ENCODE measurements at places on chromosomes 3 and 15.

DNA sequence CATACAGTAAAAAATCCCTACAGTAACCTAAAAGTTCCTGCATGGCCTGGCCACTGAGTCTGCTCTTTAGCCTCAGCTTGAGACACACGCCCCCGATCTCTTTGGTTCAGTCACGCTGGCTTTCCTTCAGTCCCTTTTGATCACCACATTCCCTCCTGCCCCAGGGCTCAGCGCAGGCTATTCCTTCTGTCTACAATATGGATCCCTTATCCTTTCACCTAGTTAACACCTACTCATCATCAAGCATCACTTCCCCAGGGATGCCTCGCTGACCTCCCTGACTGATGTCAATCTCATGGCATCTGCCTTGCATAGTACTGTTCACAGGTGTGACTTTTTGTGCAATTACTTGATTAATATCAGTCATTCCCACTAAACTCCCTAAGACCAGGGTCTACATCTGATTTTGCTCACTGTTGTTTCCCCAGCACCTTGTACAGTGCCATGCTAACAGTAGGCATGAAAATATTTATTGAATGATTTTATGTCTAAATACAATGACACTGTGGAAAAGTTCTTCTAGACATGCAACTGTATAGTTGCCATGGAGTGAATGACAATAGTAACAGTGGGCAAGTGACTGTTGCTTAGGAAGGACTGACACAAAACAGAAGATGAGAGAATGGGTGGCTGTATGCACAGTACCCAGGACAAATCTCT lies at the start of gene SNTN:
TSS of gene SNTN (plus strand) at position 610 of the 660 bp plus-strand sequence. CDS start at position 623, 13 bp downstream.
- DNase-seq, result no peak

DNA sequence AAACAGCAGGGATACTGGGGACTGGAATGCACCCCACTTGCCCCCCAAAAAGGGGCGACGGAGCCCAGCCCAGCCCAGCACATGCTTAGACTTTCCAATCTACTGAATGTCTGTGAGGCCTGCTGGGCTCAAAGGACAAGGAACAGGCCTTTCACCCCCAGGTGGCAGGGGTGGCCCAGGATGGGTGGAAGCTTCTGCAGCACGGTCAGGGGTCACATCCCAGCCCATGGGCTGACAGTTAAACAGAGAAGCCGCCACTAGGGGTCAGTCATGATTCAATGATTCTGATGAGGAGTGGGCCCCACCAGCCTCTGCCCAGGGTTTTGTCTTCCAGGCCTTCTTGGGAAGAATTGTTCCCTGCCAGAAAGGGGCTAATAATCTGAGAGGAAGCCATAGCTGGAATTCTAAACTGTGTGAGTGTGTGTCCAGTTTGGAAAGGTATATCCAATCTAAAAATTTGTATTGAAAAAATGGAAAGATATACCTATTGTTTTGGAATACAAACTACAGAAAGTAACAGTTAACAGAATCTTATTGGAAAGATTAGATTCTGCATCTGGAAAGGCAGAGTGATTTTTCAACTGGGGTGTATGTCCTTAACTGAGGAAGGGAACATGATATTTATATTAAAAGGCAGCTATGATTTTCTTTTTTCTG lies 2.2 kb downstream of the CHRNB4 start:
- DNase-seq, result no peak

DNA sequence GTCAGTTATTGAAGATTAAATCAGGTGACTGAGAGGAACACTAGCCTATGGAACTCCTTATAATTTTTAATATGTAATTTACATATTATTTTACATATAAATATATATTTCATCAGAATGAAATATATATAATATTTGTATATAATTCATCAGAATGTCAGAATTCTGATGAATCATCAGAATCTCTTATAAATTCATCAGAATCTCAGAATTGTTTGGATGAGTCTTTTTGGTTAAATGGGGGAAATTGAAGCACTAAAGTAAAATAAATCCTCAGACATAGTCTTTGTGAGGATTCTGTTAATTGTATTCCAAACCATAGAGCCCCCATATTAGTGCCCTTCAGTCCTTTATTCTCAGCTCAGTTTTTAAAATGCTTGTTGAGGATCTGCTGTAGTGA lies 15.4 kb downstream of the TCF12 start:
- DNase-seq, result no peak

- no peak for DNase-seq
Measured at GRCh38 chr3:169999433-169999832, 32.8 kb downstream of the SEC62 start.

GRCh38 chr15:91881569-91882297 lies 28.2 kb downstream of the SLCO3A1 start:
- no peak for DNase-seq

- no peak for DNase-seq
Measured at GRCh38 chr3:175258763-175259162, 399.6 kb downstream of the NAALADL2 start.

DNA sequence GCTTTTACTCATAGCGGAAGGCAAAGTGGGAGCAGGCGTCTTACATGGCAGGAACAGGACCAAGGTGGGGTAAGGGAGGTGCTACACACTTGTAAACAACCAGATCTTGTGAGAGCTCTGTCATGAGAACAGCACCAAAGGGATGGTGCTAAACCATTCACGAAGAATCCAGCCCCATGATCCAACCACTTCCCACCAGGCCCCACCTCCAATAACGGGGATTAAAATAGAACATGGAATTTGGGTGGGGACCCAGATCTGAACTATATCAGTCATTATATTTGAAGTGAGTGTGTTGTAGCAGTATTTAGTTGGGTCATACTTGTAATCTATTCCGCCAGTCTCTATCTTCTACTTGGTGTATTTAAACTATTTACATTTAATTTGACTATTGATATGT lies 190.9 kb downstream of the RPLP1 start:
- no peak for DNase-seq

Measured in activated CD8-positive, alpha-beta memory T cell treated with anti-CD3 and anti-CD28 coated beads for 1 hour (primary cell).